GM23248 (cell line): ENCODE measurements at places on chromosomes 11 and 22.

DNA sequence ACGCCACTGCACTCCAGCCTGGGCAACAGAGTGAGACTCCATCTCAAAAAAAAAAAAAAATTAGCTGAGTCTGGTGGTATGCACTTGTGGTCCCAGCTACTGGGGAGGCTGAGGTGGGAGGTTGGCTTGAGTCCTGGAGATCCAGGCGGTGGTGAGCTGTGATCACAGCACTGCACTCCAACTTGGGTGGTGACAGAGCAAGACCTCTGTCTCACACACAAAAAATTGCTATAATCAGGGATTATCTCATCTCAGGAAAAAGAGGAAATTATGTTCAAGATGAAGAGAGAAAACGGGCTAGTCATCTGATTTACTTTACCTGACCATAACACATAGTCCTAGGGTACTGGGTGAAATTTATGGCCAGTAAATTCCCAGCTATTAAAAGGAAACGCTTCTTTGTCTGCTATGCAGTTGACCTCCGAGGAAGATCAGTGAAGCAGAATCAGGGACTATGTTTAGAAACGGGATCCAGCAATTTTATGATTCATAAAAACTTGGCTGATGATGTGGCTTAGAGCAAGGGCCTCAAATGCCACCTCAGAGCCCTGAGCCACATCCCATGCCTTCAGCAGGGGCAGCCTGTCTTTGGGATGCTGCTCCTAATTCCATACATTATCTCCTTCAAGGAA is 386.2 kb downstream of the NTM start:
- peak; percentile 88 for DNase-seq

DNA sequence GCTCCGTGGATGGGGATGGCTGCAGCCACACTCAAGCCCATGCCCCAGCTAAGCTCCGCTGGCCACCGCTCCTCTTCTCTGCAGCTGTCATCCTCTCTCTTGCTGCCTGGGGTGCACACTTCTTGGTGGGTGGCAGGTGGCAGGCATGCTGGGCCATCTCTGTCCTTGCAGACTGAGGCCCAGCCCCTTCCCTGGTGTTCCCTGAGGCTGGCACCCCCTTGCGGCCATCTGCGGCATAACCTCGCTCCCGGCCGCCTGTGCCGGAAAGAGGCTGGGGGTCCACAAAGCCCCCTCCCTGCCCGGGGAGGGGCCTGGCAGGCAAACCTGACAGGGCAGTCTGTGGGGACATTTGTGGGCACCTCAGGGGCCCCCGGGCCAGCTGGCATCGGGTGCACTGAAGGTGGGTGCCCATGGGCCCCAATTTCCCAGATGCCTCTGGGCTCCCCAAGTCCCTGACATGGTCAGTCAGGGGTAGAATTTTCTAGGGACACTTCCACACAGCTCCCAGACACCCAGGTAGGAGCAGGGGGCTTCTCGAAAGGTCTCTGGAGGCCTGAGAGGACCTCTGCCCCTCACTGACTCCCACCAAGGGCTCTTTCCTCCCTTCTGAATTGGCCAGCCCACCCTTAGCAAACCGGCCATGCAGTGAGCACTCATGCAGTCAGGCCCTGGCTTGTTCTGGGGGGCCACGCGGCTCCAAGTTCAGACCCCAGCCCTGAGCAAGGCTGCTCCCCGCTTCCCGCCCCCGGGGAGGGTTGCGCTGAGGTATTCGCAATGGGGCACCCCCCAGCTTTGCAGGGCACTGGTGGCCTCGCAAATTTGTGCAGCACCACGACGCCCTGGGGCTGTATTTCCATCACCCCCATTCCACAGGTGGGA is 23.5 kb upstream of the TH start:
- DNase-seq: peak; percentile 62

DNA sequence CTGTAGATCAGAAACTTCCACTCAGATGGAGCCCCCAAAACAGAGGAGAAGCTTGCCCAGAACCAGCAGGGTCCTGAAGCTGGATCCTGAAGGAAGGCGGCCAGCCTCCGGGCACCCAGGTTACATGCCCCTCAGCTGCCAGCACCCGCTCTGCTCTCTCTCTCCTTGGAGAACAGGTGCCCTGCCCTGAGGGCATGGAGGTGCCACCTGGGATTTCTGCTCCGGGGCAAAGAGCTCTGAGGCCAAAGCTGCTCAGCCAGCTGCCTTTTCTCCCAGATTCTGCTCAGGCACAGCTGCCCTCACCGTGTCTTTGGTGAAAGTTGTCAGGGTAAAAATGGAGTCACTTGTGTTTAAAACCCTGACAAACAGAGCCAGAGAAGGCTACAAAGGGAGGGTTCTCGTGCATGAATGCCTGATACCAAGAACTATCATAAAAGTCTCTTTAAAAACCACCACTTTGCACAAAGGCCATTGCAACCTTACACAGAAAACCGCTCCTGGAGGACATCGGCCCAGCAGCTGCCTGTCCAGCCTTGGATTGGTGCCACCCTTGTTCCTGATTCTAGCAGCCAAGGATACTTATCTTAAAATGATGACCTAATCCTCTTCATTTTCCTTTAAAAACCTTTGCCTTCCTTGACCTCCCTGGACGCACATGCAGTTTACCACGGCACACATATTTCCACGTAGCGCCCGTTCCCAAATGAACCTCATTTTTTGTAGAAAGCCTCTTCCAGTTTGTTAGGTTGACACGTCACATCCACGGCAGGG is 140.0 kb downstream of the CACNA1I start:
- DNase-seq: no peak

DNA sequence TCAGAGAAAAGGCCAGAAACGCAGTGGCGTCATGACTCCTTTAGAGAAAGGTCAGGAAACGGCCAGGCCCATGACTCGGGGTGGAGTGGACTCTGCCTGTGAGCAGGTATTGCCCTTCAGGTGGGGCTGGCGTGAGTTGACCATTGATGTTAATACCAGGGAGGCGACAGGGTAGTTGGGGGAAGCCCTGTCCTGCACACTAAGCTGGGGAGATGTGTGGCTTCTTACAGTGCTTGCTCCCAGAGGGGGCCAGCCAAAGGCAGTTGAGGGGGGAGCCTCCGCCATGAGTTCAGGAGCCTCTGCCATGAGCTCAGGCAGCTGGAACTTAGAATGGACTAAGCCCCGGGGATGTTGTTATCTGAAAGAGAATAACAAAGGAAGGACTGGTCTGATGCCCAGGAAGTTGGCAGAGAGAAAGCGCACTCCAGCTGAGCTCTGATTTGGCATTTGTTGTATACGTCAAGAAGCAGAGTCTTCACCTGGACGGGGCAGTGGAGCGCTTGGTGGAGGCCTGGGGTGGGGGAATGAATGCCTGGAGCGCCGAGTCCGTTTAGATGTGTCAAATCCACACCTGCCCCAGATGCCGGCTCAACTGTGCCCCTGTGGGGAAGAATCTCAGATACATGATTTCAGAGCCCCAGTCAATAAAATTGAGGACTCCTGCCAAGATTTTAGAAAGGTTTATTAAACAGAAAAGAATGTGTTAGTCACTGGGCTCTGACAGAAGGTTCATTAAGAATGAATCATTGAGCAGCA is 222.5 kb downstream of the TBC1D22A start:
- peak; percentile 92 for DNase-seq

DNA sequence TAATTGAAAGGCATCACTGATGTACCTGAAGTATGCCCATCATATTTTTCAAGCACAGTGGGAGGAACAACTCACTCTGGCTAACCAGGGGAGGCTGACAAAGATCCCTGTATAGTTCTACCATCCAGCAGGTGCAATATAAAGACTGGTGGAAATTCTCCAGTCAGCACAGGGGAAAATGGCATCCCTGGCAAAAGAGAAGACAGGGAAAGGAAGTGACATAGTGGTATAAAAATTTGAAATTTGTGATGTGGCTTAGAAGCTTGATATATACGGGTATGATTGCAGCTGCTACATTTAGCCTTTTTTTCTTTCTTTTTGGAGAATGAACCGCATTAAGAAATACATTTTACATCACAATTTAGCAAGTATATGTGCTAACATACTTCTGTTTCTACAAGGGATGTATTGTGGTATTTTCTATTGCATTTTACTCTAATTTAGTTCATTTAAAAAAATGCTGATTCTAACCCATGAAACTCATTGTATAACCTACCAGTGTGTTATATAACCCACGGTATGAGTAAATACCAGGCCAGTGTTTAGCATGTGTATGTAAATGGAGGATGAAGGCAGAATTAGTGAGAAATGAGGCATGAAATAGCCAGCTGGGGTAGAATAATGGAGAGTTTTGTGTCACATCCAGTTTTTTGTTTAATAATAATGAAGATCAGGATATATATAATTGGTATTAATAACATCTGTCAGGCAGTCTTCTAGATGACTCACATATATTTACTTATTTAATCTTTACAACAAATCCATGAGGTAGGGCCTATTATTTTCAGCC is 186.1 kb downstream of the ARHGAP42 start:
- DNase-seq: peak; percentile 12

GRCh38 chr22:43013355-43014315 is 1.3 kb downstream of the PACSIN2 start:
- peak; percentile 64 for DNase-seq

GRCh38 chr11:44308256-44308922 is 1.6 kb downstream of the ALX4 start:
- no peak for DNase-seq

DNA sequence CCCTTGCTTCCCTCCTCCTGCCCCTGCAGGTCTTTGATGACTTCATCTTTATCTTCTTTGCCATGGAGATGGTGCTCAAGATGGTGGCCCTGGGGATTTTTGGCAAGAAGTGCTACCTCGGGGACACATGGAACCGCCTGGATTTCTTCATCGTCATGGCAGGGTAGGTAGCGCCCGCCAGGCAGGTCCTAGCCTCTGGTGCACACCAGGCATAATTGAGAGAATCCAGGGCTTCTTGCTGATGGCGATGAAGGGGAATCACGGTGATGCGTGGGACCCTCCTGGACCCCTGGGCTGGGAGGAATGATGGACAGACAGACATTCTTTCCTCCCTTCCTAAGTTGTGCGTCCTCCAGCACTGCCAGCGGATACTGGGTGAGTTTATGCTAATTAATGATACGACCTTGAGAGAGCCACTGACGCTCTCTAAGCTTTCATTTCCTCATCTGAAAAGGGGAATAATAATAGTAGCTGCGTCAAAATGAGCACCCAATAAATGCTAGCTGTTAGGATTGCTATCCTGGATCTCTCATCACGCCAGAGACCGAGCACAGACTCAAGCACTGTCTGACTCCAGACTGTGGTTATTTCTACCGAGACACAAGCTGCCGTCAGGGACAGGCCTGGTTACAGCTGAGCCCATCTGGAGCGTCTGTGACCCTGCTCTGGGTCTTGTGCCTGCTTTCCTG is 30.1 kb downstream of the CACNA1I start:
- no peak for DNase-seq
